ENCODE measurements at places on chromosomes 7 and 10.

DNA sequence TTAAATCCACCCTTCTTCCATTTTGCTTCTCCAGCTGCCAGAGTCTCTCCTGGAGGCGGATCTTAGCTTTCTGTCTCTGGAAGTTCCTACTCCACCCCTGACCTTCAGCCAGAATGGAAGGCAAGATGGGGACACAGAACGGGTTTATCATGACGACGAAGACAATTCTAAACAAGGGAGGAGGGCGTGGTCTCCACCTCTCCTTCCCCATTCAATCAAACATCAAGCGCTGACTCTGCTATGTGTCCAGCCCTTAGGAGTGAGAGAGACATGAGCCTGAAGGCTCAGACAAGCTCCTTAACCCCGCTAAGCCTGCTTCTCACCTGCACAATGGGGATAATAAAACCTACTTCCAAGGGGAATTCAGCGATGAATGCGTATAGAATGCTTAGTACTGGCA lies 3.1 kb downstream of the CYP17A1 start:
- no peaks in the 10 kb centered on the region for H3K4me1 ChIP-seq
- no peak for DNase-seq
- no peaks in the 10 kb centered on the region for H3K36me3 ChIP-seq
- H3K4me3 ChIP-seq = no peak overlapping the region
- no peak overlapping the region for H3K27ac ChIP-seq

GRCh38 chr10:46251857-46252847 lies 34.6 kb upstream of the ANTXRL start:
- no peak for DNase-seq
- no peak overlapping the region for H3K4me3 ChIP-seq
- H3K4me1 ChIP-seq = no peaks in the 10 kb centered on the region
- H3K27ac ChIP-seq = no peak overlapping the region
- no peaks in the 10 kb centered on the region for H3K36me3 ChIP-seq

DNA sequence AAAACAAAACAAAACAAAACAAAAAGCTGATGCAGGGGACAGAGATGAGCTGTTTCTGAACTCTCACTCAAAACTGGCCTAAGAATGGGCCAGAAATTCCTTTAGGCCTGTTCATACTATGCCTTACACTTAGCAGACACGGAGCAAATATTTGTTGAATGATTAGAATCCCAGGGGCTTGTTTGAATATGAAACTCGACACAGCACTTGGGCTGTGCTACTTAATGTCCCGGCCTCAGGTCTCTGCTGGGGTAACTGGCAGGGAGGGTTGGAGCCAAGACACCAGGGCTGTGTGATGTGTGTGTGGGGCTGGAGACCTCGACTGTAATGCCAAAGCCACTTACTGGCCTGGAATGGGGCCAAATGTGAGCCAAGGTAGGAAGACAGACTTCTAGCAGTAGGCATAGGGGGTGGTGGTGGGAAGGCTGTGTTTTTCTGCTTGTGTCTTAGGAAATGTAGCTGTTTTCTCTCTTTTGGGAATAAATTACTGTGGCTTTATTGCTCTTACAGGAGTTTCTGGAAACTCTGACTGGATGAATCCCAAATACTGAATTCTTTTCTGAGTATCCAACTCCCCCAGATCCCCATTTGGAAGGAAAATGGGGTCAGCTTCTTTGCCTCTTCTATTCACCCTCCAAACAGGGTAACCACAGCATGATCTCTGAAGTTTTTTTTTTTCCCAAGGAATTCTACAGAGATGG lies 66.7 kb downstream of the EMX2 start:
- no peaks in the 10 kb centered on the region for H3K27me3 ChIP-seq
- no peak overlapping the region for H3K27ac ChIP-seq
- H3K36me3 ChIP-seq = no peaks in the 10 kb centered on the region
- no peaks in the 10 kb centered on the region for H3K4me1 ChIP-seq
- no peak for DNase-seq

DNA sequence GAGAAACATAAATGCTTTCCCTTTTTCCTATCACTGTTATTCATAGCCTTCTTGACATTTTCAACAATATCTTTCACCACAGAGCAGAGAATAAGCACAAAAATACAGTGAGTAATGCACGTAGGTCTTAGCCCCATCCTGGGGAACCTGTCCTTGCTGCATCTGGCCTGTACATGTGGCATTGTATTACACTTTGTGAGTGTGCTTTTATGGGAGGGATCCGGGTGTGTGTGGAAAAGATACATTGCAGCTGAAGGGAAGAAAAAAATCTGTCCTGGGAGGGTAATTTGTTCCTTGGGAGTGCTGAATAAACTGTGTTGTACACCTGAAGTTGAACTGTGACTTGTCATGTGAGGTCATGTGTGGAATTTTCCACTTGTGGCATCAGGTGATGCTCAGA lies 422.7 kb upstream of the LRGUK start:
- no peak overlapping the region for H3K27ac ChIP-seq
- no peaks in the 10 kb centered on the region for H3K27me3 ChIP-seq
- no peaks in the 10 kb centered on the region for H3K4me1 ChIP-seq
- no peak for DNase-seq
- no peak overlapping the region for H3K4me3 ChIP-seq

DNA sequence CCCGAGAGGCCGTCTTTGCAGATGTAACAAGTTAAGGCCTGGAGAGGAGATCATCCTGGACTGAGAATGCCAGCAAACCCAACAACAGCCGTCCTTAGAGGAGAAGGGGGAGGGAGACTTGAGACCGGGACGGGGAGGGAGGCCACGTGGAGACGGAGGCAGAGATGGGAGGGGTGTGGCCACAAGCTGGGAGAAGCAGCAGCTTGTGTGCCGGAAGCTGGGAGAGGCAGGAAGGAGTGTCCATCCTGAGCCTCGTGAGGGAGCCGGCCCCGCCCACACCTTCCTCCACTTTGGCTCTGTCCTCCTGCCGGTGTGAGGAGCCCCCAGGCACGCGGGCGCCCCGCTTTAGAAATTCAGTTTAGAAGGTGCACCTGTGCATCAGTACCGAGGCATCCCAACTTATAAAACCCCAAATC lies 95.7 kb downstream of the DNAJB6 start:
- H3K36me3 ChIP-seq = no peaks in the 10 kb centered on the region
- peak; percentile 95 for DNase-seq
- peaks cover 3% of the 10 kb centered on the region for H3K4me1 ChIP-seq
- H3K4me3 ChIP-seq = no peak overlapping the region

- peaks cover 3% of the 10 kb centered on the region for H3K4me1 ChIP-seq
- no peak overlapping the region for H3K4me3 ChIP-seq
- H3K36me3 ChIP-seq = no peaks in the 10 kb centered on the region
Measured at GRCh38 chr7:115476671-115477181, 553.8 kb downstream of the TFEC start.

DNA sequence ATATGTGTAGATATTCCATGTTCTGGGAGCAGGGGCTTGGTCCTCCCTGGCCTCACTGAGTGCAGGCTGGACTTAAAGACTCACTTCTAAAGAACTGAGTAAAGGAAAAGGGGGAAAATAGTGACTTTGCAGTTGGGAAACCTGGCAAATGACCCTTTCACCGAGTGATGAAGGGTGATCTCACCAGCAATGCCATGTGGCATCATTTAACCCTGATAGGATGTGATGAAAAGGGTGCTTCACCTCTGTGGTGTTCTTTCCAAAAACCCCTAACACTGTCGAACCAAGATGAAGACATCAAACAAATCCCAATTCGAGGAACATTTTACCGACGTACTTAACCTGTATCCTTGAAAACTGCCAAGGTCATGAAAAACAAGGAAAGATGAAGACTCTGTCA lies 71.9 kb downstream of the AOAH start:
- no peak for DNase-seq
- no peak overlapping the region for H3K27ac ChIP-seq
- peaks cover 7% of the 10 kb centered on the region for H3K4me1 ChIP-seq
- no peaks in the 10 kb centered on the region for H3K27me3 ChIP-seq

DNA sequence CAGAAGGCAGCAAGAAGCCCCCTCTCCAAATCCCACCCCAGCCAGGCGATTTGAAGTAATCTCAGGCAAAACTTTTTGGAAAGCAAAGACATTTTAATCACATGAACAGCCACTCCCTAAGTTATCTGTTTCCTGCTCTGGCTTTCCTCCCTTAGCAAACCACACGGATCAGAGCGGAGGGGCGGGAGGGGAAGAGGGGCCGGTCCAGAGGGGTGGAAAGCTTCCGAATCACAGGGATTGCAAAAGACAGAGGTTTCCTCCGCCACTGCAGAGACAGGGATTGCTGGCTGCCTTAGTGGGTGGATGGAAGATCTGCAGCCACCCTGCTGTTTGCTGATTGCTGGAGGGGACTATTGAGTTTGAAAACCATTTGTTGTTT lies 41.2 kb downstream of the ZCCHC24 start:
- peak; percentile 90 for DNase-seq
- no peak overlapping the region for H3K4me3 ChIP-seq
- no peaks in the 10 kb centered on the region for H3K36me3 ChIP-seq

DNA sequence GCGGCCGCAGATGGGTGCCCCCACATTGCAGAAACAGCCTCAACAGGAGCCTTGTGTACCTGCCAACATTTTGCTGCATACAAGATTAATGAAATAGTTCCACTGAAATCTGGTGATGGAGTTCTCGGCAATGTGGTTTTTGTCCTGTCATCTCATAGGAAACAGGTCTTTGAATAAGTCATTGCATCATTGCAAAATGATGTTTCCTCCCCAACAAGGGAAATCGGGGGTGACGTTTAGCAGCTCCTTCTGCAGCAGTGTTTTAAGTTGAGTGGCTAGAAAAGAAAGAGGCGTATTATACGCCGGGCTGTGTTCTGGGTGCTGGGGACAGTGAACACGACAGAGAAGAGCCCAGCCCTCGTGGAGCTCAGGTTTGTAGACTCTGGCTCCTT lies 177.0 kb downstream of the PRKAG2 start:
- peaks cover 4% of the 10 kb centered on the region for H3K4me1 ChIP-seq
- DNase-seq = no peak
- H3K4me3 ChIP-seq = no peak overlapping the region
- H3K36me3 ChIP-seq = no peaks in the 10 kb centered on the region

- H3K27me3 ChIP-seq = no peaks in the 10 kb centered on the region
- no peak for DNase-seq
- no peaks in the 10 kb centered on the region for H3K36me3 ChIP-seq
- no peak overlapping the region for H3K4me3 ChIP-seq
- H3K4me1 ChIP-seq = no peaks in the 10 kb centered on the region
Measured at GRCh38 chr10:22702348-22702747, 12.0 kb downstream of the PIP4K2A start.

DNA sequence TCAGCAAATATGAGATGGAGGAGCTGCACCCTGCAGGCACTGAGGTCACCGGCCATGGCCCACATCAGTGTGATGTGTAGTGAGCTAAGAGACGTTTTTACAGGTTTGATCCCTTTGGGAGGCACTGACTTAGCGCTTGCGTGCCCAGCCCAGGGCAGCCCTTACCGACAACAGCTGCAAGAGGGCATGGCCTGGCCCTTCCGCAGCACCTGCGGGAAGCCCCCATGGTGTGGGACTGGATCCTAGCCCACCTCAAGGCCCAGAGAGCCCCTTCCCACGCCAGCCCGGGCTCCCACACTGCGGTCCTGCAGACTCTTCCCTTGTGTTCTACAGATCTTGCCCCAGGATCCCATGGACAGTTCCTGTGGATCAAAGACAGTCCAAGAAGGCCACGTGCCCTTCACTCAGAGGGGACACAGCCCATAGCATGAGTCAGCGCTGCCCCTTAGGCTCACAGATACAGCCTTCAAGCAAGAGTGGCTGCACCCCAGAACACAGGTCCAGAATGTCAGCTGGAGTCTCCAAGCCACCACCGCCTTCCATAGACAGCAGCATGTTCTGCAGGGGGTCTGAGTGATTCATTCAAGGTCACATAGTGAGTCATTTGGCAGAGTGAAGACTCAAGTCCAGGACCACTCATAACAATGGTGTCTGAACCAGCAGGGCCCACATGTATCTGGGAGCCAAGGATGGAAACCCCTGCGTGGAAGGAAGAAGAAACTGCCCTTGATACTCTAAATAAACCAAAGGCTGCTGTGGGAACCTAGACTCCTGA lies 25.4 kb downstream of the TLL2 start:
- no peaks in the 10 kb centered on the region for H3K36me3 ChIP-seq
- H3K4me1 ChIP-seq = no peaks in the 10 kb centered on the region
- no peak overlapping the region for H3K4me3 ChIP-seq

- H3K36me3 ChIP-seq = no peaks in the 10 kb centered on the region
- no peak for DNase-seq
- no peak overlapping the region for H3K27ac ChIP-seq
- H3K4me1 ChIP-seq = peaks cover 2% of the 10 kb centered on the region
Measured at GRCh38 chr10:84844461-84844860, 516.1 kb downstream of the CCSER2 start.

- H3K27ac ChIP-seq = no peak overlapping the region
- no peak overlapping the region for H3K4me3 ChIP-seq
- H3K36me3 ChIP-seq = peaks cover 7% of the 10 kb centered on the region
- no peak for DNase-seq
- no peaks in the 10 kb centered on the region for H3K4me1 ChIP-seq
Measured at GRCh38 chr10:12181065-12181775, 14.5 kb downstream of the NUDT5 start.

GRCh38 chr10:58919927-58920654 lies 256.4 kb upstream of the PHYHIPL start:
- H3K4me3 ChIP-seq = no peak overlapping the region
- H3K27ac ChIP-seq = no peak overlapping the region
- H3K27me3 ChIP-seq = no peaks in the 10 kb centered on the region
- no peaks in the 10 kb centered on the region for H3K36me3 ChIP-seq
- peak; percentile 70 for DNase-seq

DNA sequence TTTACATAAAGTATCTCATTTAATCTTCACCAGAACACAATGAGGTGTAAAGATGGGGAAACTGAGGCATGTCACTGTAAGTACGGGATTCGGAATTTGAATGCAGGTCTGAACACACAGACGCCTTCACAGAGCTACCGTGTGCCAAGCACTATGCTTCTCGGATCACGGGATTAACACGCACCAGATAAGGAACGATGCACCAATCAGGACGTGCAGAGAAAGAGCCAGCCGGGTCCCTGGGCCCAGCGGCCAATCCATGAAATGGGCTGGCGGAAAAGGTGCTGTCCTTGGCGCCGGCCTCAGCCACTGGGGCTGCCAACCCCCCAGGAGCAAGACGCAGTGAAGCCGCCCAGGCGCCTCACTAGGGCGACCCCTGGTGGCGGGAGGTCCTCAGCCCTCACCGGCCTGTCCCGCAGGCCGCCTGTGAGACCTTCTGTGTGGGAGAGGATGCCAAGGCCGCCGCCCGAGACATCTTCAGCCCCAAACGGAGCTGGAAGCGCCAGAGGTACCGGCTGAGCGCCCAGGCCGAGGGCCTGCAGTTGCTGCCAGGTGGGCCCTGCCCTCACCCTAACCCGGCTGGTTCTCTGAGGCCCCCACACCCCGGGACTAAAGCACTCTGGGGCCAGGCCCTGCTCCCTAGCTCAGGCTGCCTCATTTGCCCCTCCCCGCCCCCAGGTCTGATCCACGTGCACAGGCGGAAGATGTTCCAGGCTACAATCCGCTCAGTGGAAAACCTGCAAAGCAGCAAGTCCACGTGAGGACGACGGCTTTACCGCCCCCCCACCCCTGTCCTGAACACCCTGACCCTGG lies 15.6 kb downstream of the ATG9B start:
- H3K36me3 ChIP-seq = no peaks in the 10 kb centered on the region
- no peak overlapping the region for H3K4me3 ChIP-seq
- no peak overlapping the region for H3K27ac ChIP-seq
- peaks cover 17% of the 10 kb centered on the region for H3K4me1 ChIP-seq
- DNase-seq = peak; percentile 90
- H3K27me3 ChIP-seq = no peaks in the 10 kb centered on the region
